Ascending aorta (tissue), 2 donors: ENCODE measurements at places on chromosomes 4 and X.
A peak's percentile ranks its signal among the peaks of the same experiment; 100 is the strongest.

DNA sequence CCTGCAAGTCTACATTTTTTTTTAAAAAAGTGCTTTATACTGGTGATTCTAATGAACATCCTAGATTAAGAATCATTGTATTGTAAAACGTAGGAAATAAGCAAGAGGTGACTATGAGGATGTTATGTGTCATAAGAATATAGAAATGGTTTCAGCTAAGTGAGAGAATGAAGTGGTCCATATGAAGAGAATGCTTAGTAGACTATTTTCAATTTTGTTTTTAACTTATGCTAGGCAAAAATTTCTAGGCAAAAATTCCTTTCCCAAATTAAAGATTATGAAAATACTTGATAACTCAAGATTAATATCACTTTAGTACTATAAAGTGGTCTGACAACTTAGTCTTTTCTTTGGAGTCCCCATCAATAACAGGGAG, 825 bp downstream of the DYNLT3 start:
- DNase-seq, result no peak

DNA sequence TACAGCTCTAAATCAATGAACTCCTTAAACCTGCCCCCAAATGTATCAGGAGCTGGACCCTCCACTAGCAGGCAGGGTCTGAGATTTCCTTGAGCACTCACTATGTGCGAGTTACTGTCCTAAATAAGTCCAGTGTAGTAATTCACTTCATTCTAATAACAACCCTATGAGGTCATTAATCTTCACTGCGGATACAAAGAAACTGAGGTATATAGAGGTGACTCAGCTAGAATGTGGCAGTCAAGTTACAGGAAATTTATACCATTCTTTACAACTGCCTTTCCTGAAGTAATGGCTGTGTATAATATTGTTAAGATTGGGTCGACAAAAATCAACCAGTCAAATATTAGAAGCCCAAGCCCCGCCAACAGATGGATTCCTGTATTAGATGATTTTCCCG, 473.9 kb upstream of the FTHL17 start:
- no peak for DNase-seq

DNA sequence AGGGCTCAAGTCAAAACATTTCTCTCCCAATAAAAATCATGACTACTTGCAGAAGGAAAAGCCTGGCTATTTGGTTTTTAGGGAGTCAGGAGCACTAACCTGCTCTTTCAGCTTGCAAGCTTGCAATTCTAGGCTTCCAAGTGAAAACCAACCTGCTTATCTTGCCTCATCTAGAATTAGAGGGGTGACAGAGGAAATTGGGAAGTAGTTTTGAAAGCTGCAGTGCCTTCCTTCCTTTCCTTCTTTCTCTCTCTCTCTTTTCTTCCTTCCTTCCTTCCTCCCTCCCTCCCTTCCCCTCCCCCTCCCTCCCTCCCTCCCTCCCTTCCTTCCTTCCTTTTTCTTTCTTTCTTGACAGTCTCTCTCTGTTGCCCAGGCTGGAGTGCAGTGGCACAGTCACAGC, 417.5 kb downstream of the KCNIP4 start:
- no peak for DNase-seq

DNA sequence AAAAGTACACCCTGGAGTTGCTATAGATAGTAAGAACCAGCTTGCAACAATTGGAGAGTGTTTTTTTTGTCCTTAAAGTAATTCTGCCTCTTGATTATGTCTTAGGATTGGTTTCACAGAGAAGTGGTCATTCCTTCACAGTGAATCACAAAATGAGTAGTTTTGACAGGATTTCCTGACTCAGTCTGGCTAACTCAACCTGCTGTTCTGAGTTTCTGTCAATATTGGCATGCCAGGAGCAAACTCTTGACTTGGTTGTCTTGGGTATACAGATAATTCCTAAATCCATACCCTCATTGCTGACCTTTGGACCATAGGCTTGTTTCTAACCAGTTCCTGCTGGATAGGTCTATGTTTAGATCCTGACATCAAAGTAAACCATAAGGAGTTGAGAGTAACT, 9.4 kb downstream of the FHIP1A start:
- DNase-seq, result no peak

DNA sequence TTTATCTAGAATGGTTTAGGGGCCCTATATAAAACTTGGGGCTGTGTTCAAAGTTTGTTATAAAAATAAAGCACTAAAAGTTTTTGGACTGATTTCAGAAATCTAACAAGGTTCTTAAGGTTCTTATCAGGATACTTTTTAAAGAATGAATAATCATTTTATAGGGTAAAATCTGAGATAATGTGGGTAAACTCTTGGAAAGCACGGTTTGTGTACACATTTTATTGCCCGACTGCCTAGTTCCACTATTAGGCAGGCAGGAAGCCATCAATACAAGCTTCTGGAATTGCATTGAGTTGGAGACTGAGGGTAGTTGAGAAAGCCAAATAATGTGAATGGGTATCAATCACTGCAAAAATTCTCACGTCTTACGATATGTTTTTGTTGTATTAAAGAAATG, 331.0 kb upstream of the PITX2 start:
- no peak for DNase-seq

DNA sequence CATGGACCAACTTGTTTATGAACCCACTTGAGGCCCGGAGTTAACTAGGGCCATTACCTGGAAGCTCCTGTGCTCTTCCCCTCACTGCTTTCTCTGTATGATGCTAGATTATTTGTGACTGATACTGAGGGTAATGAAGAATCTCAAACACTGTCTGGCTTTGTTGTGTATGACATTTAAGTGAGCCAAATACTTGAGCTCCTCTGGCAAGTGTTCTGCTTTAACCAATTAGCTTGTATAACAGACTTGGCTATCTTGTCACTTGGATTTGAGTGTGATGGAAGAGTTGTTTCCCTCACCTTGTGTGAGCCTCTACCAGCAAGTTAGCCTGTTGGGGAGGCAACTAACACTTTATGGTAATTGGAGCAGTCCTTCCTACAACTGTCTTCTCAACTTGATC, 42.7 kb downstream of the CCNG2 start:
- no peak for DNase-seq

GRCh38 chr4:101367201-101367600, 19.9 kb upstream of the PPP3CA start:
- no peak for DNase-seq

GRCh38 chr4:8144359-8144758, 14.3 kb downstream of the ABLIM2 start:
- DNase-seq, result no peak

DNA sequence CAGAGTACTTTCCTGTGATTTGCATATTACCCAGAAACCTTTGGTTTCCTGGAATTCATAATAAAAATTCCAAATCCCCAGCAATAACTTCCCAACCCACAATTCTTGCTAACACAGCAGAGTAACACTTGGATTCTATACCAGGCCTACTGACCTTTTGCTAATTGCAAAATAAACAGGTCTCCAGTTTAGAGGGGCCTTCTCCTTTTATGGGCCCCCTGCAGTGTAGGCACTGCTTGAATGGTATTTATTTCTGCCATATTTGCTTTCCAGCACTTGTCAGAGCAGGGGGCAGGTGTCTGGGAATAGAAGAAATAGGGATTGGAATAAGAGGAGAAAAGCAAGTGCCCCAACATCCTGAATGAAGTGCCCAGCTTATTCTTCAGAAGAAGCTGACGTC, 25.3 kb upstream of the GPC3 start:
- DNase-seq, result no peak

- no peak for DNase-seq
These were observed 2020.8 kb upstream of the ADGRL3 start for GRCh38 chr4:59179372-59179771.

DNA sequence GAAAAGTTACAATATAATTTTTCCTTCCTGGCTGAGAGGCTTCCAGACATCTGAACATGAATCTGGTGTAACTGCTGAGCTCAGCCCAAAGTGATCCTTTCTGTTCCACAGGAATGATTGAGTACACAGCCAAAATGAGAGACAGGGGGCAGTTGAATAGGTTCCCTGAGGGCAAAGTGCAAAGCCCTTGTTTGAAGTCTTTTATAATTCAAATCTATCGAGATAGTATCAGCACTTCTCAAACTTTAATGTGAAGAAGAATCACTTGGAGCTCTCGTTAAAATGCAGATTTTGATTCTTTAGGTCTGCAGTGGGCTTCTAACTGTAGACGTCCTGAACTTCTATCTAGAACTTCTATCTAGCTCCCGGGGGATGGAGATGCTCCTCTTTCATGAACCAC, 54.4 kb upstream of the BMP2K start:
- DNase-seq, result no peak

DNA sequence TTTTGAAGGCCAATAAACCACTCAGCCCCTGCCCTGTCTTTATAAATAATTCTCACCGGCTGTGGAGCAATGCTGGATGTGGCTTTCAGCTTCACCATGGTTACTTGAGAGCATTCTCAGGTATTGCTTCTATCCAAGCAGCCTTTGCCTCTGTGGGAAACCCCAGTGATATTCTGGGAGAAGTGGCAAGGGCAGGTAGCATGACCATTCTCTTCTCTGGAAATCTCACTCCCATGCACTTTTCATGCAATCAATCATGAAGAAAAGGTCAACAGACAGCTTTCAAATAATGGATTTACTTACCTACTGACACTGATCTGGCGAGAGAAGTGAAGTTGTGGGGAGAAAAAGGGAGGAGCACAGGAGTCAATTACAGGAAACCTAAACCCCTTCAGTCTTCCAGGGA, 49.5 kb downstream of the UNC5C start:
- DNase-seq, result no peak

DNA sequence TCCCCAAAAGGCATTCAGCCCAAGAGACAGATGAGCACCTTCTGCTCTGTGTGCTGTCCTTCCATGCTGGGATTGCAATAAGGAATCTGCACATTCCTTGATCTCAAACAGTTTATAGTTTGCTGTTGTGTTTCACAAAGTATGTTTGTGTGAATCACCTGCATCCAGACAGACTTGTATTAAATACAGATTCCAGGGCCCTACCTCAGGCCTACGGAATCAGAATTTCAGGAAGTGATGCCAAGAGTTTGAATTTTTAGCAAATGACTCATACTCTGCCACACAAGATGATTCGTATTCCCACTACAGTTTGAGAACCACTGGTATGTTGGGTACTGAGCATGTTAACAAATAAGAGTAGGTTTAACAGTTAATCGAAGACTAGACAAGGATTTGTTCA, 7.0 kb downstream of the VAMP7 start:
- no peak for DNase-seq

DNA sequence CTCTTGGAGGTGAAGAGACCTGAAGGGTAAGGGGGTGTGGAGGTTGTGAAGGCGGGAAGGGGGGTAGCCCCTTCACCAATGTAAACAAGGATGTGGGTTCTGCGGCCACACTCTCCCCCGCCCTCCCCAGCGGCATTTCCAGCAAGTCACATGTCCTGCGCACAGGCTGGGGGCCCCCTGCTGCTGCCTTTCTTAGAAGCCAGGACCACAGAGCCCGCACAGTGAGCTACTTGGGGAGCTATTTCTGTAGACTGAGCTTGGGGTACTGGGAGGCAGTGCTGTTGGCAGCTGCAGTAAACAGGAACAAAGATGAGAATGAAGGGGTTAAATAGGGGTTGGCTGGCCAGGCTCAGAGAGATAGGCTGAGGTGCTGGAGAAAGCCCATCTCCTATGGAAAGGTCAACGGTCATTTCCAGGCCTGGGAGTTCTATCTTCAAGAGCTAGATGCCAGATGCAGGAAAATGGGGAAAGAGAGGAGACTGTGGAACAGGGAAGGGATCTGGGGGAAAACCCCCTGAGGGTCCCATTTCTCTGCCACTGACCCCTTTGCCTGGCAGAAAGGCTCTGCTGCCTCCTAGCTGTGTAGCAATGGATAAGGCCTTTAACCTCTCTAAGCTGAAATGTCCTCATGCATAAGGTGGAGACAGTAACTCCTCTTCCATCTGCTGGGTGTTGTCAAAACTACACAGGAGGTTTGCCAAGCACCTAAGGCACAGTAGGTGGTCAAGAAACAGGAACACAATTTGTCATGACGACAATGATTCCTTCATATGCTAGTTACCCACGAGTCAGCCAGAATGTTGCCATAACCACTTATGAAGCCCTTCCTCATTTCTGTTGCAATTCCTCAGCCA, 18.5 kb upstream of the PIM2 start:
- peak; percentile 72 for DNase-seq

DNA sequence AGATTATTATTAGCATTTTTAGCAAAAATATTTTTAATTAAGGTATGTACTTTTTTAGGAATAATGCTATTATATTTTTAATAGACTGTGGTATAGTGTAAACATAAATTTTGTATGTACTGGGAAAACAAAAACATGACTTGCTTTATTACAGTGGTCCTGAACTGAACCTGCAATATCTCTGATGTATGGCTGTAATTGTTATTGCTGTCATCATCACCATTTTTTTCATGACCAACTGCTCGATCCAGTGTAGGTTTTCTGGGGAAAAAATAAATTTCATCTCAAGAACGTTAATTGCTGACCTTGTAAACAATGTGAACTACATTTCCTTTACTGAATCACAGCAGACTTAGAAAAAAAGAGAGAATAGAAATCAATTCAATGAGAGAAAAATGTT, 83.6 kb upstream of the ATOH1 start:
- no peak for DNase-seq

DNA sequence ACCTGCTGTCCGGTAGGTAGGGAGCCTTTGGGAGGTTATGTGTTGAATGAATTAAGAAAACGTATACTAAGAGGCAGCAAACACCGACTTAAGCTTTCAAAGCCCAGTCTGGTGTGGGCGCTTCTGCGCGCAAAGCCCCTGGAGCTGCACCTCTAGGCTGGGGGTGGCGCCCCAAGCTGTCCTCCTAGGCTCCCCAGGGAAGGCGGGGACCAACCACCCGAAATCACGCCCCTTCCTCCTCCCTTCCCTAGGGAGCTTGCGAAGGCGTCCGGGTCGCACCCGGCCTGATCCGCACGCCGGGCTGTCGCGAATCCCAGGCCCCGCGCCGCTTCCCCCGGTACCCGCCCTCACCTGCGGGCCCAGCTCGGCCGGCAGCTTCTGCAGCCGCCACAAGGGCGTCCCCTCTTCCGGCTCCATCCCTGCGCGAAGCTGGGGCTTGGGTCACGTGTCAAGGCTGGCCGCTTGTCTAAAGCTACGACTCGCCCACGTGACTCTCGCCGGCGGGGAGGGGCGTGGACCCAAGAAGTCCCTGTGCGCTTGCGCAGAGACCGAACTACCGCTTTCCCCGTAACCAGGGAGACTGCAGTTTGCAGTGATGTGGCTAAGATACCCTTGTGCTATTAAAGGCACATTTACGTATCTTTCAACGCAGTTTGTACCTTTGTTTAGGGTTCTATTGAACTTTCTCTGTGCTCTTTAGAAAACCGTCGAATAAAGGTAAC, at the start of gene COMMD8:
TSS of gene COMMD8 (minus strand) at position 468 of the 722 bp plus-strand sequence. CDS start at position 417, 51 bp downstream.
- DNase-seq, result peak; percentile 99

- DNase-seq, result no peak
These were observed at the start of gene NXF3 for GRCh38 chrX:103092942-103093341. TSS of gene NXF3 (minus strand) at chrX:103093143. CDS start at chrX:103093023, 120 bp downstream.
